ENCODE measurements at places on chromosomes 5 and 9.

- DNase-seq = peak; percentile 38
Observed at GRCh38 chr9:123929177-123929869, 603 bp downstream of the DENND1A start.

- DNase-seq = no peak
Observed at GRCh38 chr5:177531209-177531940, 14.6 kb upstream of the DDX41 start.

- no peak for DNase-seq
Observed at GRCh38 chr5:169176709-169177694, 123.9 kb downstream of the SLIT3 start.

- DNase-seq = peak; percentile 48
Observed at GRCh38 chr5:149549461-149550267, 1.6 kb downstream of the CSNK1A1 start.

DNA sequence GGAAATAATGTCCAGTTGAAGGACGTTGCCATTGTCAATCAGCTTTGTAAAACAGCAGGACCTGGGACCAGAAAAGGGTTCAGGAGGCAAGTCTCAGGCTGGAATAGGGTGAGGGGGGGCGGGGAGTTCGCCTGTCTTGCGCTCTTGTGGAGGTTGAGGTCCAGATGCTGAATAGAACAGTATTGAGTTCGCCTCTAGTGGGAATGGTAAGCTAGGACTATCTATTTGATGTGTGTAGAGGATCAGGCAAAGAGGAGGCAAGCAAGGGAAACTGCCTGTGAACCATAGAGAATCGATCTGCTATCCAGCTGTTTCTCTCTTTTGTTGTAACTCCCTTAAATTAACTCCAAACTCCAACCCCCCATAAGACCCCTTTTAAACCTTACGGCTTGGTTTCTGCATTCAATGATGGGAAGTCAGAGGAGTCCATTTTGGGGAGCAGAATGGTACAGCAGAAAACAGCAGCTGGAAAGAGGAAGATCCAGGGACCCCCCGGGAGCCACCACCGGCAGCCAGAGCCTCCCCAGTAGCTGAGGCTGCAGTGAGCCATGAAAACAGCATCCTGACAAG is 133.7 kb downstream of the SLC28A3 start:
- DNase-seq = no peak

DNA sequence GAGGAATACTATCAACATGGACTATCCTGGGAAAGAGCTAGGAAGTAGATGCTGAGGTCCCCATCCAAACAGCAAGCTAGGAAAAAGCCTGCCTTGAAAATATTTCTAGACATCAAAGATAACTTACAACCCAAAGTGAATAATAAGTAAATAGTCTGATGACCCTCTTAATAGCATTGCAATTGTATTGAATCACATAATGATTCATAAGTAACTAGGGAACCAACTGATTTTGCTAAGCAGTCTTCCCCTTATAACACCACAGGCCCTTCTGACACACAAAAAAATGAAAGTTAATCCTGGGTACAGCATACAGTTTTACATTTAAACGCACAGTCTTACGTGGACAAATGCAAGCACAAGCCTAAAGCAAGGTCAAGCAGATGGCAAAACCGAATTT is 199.3 kb downstream of the RFK start:
- no peak for DNase-seq

DNA sequence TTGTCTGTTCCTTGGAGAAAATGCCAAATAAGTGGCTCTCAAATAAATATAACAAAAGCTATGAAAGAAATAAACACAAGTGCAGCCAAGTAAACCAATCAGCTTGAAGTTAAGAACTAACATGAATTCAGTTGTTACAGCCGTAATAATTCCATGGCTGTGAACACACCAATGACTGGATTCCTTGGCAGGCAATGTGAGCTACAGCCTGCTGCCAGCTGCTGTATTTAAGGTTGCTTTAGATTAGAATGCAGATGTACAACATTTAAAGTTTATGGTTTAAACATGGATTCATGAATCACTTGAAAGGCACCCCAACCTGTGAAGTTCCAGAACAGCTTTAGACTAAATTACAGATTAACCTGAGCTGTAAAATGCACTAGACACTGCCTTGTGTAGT is 626.4 kb upstream of the SEMA6A start:
- DNase-seq = no peak

Measured in CD4-positive, alpha-beta T cell treated with Interleukin-21 for 1 hour (primary cell).